ENCODE measurements at places on chromosomes 5 and 9.

- no peak for DNase-seq
Observed at GRCh38 chr5:119435436-119436132, 16.7 kb upstream of the HSD17B4 start.

DNA sequence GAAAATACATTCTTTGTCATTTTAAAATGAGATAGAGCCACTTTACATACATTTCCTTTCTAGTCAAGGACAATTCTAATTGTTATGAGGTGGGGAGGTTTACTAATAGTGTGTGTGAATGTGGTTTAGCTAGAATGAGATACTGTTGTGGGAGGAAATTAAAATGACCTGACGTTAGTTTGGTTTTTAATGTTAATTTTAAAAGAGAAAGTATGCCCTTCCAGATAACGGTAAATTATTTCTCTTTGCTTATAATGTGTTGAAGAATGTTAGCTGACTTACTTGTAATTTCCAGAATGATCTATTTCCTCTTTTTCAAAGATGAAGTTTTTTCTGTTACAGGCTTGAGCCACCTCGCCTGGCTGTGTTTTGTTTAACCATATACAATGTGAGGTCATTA, 1.7 kb upstream of the TAF7 start:
- DNase-seq, result no peak

GRCh38 chr9:111599092-111599954, at the start of gene PTGR1:
Gene PTGR1 (minus strand): TSS chr9:111599647. CDS start chr9:111597422, 2,225 bp downstream.
- DNase-seq, result peak; percentile 62

- no peak for DNase-seq
Observed at GRCh38 chr9:135882011-135882410, 25.3 kb downstream of the CAMSAP1 start.

DNA sequence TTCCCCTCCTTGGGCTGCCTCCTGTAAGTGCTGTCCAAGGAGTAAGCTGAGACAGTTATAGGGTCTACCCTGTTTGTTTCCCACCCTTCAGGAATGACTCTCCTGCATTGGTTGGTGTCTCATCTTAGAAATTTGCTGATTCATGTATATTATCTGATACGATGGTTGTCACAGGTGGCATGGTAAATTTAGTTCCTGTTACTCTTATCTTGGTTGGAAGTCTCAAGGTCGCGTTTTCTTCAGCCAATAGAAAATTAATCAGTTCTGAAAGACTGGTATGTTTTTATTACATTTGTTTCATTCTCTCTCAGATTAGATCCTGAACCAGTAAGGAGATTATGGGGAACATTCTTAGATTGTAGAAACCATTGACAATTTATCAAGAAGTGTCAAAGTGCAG, 42.7 kb downstream of the SCGB3A1 start:
- DNase-seq, result no peak

- DNase-seq, result no peak
Observed at GRCh38 chr9:4106760-4107143, 193.1 kb downstream of the GLIS3 start.

- DNase-seq, result no peak
Observed at GRCh38 chr9:70510157-70510770, 95.8 kb upstream of the KLF9 start.

DNA sequence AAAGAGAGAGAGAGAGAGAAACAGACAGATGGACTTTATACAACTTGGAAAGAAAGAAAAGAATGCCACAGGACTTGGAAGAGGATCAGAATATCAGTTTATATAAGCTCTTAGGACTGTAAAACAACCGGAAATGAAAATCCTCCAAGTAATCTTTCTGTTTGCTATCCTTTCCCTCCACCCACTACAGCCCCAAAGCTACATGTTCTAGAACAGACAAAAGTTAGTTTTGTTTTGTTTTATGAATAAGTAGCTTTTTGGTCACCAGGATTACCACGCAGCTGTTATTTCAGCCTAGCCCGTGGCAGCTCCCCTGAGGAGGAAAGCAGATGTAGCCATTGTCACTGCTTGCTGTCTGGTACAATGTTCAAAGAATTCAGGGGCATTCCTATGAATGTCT, 66.6 kb downstream of the SH3TC2 start:
- DNase-seq, result no peak

GRCh38 chr9:130426883-130427282, 17.9 kb upstream of the ASS1 start:
- DNase-seq, result no peak

DNA sequence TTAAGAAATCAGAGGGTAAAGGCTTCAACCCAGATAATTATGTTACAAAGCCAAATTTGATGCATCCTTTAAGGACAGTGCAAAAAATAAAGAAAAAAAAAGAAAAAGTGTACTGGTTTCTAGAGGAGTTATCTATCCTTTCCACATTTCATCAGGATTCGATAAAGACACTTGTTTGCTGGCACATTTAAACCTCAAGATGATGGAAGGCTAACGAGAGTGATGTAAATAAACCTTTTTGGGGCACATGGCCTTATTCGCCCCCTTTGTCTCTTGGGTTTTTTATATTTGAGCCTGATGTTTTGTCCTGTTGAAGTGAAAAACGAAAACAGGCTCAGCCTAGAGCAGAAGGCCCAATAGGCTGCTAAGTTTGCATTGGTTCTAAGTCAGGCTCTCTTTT, 416.5 kb downstream of the TAF11L14 start:
- no peak for DNase-seq

GRCh38 chr9:17614903-17615302, 36.0 kb downstream of the SH3GL2 start:
- DNase-seq, result no peak

DNA sequence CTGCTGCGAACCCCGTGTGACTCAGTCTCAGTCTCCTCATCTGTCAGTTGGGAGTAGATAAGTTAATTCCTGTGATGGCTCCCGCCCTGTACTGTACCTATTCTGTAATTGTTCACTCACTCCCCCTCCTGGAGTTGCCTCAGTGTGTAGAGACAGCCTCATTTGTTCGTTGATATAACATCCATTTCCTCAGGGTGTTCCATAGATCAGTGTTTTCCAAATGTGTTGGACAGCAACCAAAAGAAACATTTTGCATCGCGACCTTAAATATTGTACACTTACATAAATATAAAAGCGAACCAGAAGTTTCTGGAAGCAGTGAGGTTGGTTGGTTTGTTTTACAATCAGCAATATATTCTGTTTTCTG, 698 bp downstream of the NFX1 start:
- no peak for DNase-seq

GRCh38 chr5:171168171-171168570, 140.9 kb upstream of the TLX3 start:
- no peak for DNase-seq

DNA sequence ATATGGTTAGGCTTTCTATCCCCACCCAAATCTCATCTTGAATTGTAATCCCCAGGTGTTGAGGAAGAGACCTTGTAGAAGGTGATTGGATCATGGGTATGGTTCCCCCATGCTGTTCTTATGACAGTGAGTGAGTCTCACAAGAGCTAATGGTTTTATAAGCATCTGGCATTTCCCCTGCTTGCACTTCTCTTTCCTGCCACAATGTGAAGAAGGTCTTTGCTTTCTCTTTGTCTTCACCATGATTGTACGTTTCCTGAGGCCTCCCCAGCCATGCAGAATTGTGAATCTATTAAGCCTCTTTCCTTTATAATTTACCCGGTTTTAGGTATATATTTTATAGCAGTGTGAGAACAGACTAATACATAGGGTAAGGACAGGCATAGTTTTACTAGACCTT, 334.5 kb downstream of the TLR4 start:
- no peak for DNase-seq

GRCh38 chr9:33135470-33135958, 31.6 kb downstream of the B4GALT1 start:
- no peak for DNase-seq

GRCh38 chr9:137007816-137008270, 11.5 kb upstream of the CLIC3 start:
- no peak for DNase-seq

GRCh38 chr5:94901191-94901979, 282.9 kb downstream of the SLF1 start:
- DNase-seq, result peak; percentile 28

DNA sequence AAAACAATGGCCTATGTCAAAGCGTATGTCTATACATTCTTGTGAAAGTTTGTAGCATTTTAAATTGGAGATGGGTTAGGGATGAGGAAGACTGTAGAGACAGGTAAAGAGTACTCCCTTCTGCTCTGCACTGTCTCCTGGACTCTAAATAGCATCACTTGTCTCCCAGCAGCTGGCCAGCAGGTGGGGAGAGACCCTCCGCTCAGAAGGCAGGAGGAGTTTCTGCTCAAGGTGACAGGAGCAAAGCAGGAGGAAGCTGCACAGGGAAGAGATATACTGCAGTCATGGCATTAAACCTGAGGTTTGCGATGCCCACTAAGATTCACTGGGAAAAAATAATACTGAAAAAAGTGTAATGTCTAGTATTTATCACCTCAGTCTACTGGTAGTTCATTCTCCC, 10.7 kb upstream of the ASTN2 start:
- no peak for DNase-seq

- DNase-seq, result no peak
Observed at GRCh38 chr5:2047341-2047927, 164.7 kb upstream of the IRX4 start.

DNA sequence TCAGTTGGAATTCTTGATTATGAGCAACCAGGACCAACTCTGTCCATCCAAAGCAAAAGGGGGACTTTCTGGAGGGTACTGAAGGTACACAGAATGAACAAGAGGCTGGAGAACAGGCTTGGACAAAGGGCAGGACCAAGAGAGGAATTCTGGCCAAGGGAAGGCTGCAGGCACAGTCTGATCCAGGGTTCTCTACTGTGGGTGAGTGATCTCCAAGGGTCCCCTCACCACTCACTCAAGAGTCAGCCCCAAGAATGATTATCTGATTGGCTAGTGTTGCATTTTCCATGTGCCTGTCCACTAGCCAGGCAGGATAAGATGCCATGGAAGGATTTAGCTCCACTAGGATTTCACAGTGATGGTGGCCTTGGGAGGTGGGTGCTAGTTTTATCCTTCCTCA, 11.6 kb upstream of the PHF19 start:
- no peak for DNase-seq

GRCh38 chr9:4287886-4288588, 11.8 kb downstream of the GLIS3 start:
- no peak for DNase-seq

DNA sequence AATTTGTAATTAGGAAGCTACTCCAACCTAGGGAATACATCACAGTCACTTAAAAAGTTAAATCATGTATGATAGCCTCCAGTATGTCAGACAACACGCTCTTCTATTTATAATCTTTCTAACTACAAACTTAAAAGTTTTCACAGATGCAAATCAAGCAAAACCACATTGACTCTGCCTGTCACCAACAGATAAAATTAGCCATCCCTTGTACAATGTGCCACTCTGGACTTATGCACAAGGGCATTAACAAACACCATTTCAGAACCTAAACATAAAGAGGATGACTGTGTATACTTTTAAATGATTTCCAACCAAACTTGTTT, 14.7 kb downstream of the ERP44 start:
- no peak for DNase-seq

- no peak for DNase-seq
Observed at GRCh38 chr9:92615790-92616189, 54.1 kb downstream of the IPPK start.

DNA sequence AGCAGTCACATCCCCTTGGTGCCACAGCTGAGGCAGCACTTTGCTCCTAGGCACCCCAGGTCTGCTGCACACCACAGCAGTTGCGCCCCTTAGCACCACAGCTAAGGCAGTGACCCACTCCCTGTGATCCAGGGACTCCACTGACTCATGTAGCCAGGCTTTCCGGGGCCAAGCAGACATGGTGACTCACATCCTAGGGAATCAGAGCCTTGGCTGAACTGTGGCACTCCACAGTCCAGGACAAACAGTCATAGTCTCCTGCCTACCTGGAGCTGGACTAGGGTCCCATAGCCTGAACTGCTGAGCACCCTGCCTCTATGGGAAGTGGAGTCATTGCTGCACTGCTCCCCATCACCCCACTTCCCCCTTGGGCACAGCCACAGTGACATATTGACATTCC, 338.7 kb downstream of the NPR3 start:
- DNase-seq, result peak; percentile 57

- DNase-seq, result no peak
Observed at GRCh38 chr9:94153905-94154304, 69.6 kb downstream of the PTPDC1 start.

- DNase-seq, result no peak
Observed at GRCh38 chr9:18910916-18911315, 122.1 kb downstream of the SAXO1 start.

DNA sequence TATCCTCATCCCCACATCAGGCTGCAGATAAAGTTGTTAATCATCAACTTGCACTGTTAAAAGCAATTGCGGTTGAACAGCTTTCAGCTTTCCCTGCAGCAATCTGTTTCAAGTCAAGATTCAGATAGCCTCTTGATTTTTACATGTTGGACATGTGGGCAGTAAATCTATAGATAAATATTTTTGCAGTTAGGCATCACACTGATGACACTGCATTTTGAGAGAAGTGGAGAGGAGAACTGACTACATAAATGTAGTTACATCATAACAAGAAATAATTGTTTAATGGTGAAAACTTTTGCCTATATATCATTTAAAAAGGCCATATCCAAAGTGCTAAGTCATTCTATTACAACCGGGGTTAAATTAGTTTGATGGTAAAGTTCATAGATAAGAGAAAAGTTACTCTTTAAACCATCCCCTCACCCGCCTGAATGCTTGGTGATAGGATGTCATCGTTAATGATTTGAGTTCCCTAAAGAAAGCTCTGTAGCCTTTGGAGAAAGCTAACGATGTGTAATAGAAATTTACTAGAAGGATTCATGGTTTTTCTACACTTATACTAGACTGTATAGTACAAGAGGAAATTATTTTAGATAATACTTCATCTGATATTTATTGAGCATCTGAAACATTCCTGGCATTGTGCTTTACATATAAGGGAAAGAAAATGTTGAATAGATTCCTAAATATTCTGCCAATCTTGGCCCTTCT, 30.8 kb upstream of the ALDH1A1 start:
- DNase-seq, result peak; percentile 23

DNA sequence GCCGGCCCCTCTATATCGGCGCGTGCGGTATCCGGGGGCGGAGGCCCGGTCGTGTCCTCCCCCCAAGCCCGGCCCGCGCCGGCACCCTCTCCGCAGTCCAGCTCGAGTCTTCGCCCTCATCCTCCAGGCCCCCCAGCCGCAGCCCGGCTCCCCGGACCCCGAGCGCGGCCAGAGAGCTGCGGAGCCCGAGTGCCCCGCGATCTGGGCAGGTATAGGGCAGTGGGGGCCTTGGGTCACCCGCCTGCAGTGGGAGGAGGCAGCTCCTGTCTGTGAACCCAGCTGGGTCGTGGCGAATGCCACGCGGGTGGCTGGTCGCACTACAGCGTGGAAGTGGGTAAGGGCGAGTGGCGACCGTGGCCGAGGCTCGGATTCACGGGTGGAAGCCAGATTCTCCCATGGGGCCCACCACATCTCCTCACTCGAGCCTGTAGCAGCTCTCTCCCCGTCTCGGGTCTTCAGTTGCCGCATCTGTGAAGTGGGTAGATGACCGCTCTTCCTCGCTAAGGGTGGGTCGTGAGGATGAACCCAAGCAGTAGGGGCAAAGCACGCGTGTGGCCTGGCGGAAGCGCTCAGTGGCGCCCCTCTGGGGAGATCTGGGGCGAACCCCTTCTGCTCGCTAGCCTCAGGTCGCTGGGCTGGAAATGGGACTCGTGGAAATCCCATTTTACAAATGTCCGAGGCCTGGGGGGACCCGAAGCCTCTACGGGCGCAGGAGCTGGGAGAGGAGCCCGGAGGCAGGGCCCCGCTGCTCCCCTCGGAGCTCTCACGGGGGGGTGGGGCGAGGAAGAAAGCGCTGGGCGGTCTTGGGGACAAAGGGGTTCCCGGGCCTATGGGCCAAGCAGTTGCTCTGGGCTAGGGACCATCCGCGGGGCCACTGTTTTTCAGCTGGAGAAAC, 1.9 kb downstream of the NR5A1 start:
- no peak for DNase-seq

Data from fibroblast of skin of left quadriceps (primary cell).